ENCODE measurements at places on chromosomes 11 and 22.

DNA sequence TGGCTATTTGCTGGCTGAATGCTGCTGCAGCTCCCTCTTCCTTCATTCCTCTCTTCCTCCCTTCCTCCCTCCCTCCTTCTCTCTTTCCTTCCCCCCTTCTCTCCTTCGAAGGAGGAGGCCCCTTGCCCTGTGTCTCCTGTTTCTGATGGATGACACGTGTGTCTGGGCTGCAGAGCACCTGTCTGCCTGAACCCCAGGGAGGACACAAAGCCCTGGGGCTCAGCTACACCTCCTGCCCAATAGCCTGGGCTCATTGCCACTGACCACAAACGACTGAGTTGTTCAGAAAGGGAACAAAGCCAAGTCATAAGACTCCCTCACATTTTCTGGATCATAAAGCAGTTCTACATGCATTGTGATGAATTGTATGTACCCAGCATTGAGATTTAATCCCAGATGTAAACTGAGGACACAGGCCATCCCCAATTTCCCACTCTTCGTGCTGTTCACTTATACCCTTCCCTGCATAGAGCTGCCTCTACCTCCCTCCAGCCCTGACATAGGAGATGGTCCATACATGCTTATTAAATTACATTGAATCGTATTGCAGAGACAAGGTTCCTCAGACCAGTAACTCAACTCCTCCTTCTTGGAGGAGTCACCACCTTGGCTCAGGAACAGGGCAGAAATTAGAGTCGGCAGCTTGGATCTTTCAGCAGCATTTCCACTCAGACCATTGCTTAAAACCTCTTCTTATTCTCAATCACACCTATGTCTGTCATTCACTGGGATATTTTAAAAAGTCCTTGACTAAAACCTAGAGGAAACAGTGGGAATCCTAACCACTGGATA, 1.2 kb downstream of the CSRP3 start:
- DNase-seq = no peak

GRCh38 chr22:49322861-49323622, 504.6 kb downstream of the BRD1 start:
- DNase-seq = no peak

DNA sequence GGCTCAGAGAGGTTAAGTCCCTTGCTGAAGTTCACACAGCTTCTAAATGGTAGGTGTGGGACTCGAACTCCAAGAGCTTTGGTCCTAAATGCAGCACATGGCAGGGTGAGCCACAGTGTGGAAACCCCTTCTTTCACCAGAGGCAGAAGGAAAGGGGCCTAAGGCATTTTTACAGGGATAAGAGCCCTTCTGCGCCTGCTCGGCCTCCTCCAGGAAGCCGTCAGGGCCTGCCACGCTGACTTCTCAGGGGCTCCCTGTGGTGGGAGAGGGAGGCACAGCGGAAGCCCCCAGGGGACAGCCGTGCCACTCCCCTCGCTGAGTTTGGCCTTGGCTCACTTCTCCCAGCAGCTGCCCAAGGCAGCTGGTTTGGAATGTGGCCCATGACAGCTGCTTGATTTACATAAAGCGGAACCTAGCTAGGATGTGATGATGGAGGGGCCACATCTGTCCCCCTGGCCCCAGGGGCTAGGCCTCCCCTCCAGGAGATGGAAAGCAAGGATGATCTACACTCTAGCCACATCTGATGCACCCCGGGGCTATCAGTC, 35.4 kb downstream of the CD82 start:
- DNase-seq = no peak

DNA sequence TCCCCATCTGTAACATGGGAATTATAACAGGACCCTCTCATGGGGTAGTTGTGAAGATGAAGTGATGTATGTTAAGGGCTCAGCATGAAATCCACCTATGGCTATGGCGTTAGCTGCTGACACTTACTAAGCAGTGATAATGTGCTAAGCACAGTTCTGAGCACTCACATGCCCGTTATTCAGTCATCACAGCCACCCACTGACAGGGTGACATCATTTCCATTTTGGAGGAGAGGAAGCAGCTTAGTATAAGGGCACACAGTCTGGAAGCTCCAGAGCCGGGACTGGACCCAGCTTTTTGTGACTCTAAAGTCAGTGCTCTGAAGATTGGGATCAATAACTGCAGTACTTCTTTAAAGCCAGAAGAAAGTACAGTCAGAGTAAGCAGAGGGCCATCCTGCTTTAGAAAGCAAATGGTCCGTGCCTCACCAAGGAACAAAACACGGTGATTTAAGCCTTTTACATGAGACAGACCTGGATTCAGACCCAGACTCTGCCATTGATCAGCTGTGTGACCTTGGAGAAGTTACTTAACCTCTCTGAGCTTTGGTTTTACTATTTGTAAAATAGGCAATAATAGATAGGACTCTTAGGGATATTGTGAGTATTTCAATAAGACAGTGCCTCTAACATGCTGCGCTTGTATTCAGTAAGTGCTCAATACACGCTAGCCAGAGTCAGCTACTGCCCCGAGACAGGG, 61.5 kb downstream of the SGSM1 start:
- DNase-seq = no peak

DNA sequence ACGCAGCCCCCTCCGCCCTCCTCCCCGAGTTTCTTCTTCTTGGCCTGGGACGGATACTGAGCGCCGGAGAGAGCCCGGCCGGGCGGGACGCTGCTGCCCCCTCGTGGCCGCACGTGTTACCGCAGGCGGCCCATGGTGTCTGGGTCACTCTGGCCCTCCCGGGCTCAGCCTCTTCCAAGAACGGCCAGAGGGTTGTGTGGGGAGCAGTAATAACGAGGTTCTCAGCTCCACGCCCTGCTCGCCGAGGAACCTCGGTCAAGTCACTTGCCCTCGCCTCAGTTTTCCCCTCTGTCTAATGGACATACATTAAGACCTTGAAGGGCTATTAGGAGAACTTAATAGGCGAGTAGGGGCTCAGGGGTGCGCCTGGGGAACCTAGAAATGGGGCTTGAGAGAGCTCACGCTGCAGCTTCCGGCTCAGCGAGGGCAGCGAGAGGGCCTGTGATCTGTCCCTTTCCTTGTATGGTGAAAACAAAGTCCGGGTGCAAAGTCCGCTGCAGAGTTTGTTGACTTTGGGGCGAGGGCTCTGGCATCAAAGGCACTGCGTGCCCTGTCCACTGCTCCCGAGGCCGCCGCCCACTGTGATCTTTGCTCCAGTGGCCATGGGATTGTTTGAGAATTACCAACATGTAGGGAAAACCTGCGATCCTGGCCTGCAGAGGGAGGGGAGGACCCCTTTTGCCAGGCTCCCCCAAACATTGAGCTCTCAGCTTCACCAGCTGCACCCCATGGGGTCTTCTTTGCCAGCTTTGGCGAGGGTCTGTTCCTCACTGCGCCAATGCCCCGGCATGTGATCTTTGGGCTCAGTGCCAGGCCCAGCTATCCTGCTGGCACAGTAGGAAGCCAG, 14.4 kb upstream of the LRP5 start:
- DNase-seq = peak; percentile 61

GRCh38 chr11:36139767-36140166, 149.5 kb downstream of the COMMD9 start:
- DNase-seq = no peak

- no peak for DNase-seq
Measured at GRCh38 chr11:94563176-94563847, 3.9 kb upstream of the PIWIL4 start.

DNA sequence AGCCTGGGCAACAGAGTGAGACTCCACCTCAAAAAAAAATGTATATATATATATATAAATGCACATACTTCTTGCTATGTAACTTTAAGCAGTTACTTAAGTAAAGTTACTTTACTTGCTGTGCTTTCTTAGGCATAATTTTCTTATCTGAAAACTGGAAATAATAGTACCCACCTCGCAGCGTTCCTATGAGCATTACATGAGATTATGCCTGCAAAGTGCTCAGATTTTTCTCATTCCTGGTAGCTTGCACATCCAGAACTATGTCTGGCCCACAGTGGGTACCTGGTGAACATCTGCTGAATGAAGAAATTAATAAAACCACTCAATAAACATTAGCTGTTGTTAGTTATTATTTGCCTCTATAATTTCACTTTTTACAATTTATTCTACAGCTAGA, 6.1 kb upstream of the ROBO3 start:
- DNase-seq = no peak

GRCh38 chr22:20178075-20178914, 27.4 kb upstream of the CCDC188 start:
- no peak for DNase-seq

DNA sequence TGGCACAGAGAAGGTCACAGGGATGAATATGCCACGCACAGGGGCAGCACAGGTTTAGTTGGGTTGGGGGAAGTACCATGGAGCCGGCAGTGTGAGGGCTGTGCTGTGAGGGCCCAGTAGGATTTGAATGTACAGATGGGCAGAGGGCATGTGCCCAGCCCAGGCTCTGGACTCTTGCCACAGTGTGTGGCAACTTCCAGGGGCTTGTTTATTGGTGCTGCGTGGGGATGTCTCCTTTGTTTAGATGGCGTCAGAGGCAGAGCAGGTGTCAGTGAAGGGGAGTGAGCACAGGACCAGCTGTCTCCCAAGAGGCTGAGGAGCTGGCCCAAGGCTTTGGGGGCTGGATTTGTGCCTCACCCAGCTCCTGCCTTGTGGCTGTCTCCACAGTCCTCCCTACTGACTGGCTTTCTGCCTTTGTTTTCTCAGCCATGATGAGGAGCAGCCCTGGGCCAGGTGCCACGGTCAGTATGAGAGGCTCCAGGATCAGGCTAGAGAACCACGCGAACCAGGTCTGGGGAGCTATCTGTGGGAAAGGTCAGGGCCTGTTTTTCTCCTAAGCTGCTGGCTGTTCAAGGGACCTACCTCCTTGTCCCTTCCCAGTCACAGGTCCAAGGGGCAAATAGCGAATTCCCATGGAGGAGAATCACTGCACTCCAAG, 21.9 kb downstream of the SUN2 start:
- peak; percentile 93 for DNase-seq

DNA sequence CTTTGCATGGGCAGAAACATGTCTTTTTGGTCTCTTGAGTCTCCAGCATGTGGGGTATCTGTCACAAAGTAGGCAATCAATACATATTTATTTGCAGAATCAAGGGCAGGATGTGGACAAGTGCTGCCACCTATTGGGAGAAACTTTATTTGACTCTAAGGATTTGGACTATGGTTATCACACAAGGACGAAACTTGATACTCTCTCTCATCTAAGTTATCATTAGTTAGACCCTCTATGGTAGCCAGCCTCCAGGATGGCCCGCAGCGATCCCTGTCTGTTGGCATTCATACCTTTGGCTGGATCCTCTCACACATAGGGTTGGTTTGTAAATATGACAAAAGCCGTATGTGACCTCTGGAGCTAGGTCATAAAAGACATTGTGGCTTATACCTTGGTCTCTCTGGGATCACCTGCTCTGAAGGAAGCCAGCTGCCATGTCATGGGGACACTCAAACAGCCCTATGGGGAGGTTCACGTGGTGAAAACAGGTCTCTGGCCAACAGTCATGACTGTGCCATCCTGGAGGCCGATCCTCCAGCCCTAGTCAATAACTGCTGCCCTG, 1.1 kb upstream of the FBXO7 start:
- DNase-seq = peak; percentile 80

- DNase-seq = no peak
Measured at GRCh38 chr11:2433106-2433925, 11.0 kb downstream of the TRPM5 start.

- no peak for DNase-seq
Measured at GRCh38 chr11:107217444-107217843, 199.2 kb upstream of the GUCY1A2 start.

DNA sequence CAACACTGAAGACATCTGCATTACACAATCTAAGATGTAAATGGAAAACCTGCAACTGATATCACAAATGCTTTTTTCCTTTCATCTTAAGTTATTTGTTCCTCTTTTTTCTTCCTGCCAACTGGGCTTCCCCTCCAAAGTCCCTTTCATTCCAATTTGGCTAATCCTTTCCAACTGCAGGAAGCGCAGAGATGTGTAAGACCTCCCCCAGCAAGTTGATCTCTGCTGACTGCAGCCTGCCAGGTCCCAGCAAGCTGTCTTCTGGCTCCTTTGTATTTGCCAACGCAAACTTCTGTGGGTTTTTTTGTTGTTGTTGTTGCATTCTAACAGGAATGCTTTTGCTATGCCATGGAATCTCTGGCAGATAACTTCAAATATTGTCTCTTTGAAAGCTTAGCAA, 38.5 kb upstream of the LRRC4C start:
- no peak for DNase-seq

GRCh38 chr11:61679893-61680621, at the start of gene DAGLA:
DAGLA (plus strand) TSS chr11:61680391; CDS start chr11:61720156, 39,765 bp downstream.
- peak; percentile 62 for DNase-seq

DNA sequence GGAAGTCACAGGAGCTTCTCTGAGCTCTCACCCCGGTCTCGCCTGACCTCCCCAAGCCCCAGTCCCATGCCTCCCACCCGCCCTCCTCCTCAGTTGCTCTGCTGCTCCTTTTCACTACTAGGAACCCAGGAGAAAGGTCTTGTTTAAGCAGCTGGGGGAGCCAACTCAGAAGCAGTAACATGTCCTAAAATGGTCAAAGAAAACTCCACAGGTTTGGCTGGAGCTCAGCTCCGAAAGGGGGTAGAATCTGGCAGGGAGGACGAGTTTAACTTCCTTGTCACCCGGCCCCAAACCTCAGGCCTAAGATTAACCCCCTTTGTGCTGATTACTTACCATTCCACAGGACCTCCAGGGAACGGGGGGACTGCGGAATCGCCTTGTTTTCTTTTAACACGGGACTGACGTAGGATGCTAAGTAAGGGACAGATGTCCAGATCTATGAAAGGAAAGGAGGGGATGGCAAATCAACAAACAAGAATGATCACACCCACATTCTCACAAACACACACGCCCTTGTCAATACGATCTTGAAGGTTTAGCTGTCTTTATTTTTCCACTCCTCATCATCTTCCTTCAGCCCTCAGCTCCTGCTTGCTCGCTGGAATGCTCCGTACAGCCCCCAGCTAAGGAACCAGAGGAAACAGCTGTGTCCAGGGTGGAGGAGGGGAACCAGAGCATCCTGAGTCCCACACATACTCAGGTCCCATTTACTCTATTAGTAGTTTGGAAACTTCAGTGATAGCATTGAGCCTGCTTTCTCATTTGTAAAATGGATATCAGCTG, 13.5 kb downstream of the PCSK7 start:
- no peak for DNase-seq
